HCT116 (cell line): ENCODE measurements at places on chromosomes 6 and 20.

DNA sequence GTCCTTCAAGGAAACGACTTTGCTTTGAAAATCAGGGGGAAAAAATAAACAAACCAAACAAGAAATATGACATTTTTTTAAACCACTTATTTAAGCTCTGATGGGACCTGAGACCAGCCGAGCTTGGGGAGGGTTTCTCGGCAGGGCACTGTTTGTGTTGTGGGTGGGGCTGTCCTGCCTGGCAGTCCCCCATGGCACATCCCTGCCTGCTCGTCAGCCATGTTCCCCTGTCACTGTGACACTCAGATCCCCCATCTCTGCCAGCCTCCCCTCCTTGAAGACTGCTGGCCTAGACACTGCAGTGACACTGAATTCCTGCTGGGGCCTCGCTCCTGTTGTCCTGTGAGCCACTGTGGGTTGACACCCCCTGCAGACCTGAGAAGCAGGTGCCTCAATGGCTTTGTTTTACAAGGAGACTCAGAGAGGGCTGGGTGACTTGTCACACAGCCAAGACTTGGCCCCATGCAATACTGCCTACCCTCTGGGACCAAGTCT is 95.1 kb upstream of the PTPN1 start:
- peak; percentile 28 for DNase-seq

DNA sequence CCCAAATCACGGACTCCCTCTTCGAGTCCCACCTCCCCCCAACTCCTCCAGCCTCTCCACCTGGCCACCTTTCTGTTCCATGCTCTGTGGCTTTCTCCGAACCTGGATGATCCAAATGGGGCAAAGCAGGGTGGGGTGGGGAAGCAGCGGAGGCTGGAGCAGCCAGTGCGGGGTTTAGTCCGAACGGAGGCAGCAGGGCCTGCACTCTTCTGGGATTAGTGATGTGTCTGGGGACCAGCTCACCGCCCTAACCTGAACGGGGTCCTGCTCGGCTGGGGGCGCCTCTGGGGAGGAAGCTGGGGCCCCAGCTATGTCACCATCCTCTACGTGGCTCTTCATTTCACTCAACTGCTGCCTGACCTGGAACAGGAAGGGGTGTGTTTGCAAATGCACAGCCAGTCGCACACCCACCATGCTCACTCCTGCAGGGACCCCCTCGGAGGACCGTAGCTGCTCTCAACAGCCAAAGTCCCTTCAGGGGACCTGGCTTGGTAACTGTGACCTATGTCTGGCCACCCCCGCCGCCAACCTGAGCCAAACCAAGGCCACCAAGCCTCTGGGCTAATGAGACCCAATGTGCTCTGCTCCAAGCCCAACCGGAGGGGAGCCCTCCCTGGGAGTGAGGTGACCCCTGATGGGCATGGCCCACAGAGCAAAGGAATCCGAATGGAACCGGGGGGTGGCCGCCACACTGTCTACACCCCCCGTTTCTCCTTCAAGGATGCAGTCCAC is 46.8 kb downstream of the DSTN start:
- no peak for DNase-seq

DNA sequence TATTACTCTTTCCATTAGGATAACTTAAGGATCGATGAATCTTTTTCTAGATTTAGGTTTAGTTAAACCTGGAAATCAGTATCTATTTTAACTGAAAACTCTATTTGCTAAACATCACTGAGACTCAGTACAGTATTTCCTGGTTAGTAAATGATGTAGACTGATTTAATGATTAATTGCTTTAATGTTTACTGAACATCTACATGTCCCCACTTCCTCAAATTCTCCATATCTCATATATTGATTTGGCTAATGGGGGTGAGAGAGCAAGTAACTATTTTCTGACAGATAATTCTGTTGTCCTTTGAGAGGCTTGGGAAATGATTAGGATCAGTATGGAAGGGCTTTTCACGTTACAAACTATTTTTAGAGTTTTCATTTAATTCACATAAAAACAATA is 10.3 kb downstream of the MKKS start:
- DNase-seq: no peak

GRCh38 chr6:20538907-20539306 is 4.7 kb downstream of the CDKAL1 start:
- no peak for DNase-seq

- no peak for DNase-seq
Measured at GRCh38 chr6:63819831-63820230, 184.2 kb downstream of the PHF3 start.
